Endodermal cell (in vitro differentiated cells): ENCODE measurements at places on chromosomes 13 and 19. TPM values are rescaled to one million over a fixed set of nuclear protein-coding genes. Genes with fewer than 3 reads are reported as not detected.

The WASF3 gene
- total RNA-seq: 32.6 to 38.0 TPM (median 34.1 TPM) in 3 replicates

The KLK10 gene
- 0.63 to 0.91 TPM (median 0.80 TPM) in 3 replicates for total RNA-seq

The JUND gene
- 103 and 112 TPM in 2 replicates for total RNA-seq

The ZFP28 gene
- 6.3 and 6.8 TPM in 2 replicates for total RNA-seq

The TMEM59L gene
- total RNA-seq: 4.2 and 5.0 TPM in 2 replicates

The S1PR2 gene
- 16.4 to 28.0 TPM (median 19.3 TPM) in 3 replicates for total RNA-seq

The DLEU7 gene
- total RNA-seq: not detected in 3 replicates

The APLP1 gene
- total RNA-seq: 8.6 and 10.6 TPM in 2 replicates

The IGSF23 gene
- not detected in 3 replicates for total RNA-seq

The KASH5 gene
- 0.13 TPM in 1 of 2 replicates, not detected in the other for total RNA-seq

- no peak for DNase-seq
Measured at GRCh38 chr19:38401148-38401547, 1.7 kb upstream of the FAM98C start.

DNA sequence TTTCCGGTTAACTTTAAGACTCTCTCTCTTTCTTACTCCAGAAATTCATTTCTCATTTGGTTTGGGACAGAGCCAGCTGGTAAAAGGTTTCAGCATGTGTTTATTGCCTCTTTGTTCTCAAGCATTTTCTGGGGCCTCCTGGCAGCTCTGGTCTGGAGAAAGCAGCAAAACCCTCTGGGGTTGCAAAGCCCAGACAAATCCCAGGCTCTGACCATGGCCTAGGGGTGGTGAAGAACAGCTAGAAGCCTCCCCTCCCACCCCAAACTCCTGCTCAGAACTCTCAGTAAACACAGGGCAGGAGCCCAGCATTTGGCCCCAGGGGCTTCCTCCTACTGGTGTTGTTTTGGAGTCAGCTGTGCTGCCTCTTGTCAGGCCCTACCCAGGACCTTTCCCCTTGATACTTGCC, 124.2 kb upstream of the SERP2 start:
- no peak for DNase-seq

GRCh38 chr19:15354566-15355296, 22.4 kb upstream of the BRD4 start:
- DNase-seq: no peak

GRCh38 chr13:73556902-73557301, 498.1 kb downstream of the KLF5 start:
- DNase-seq: no peak

DNA sequence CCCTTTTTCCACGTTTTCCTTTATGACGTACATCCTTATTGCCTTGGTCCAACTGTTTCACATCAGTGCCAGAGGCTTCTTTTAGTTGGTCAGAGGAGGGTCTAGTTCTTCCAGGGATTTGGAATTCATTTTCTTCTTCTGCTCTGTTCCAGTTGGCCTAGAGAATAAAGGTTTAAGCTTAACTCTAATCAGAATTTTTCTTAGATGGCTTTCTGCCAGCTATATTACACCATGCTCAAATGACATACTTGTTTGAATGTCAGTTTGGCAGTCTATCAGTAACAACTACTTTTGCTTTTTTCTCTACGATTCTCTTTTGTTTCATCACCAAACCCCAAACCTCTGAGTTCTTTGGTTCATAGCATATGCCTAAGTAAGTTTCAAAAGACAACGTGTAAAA, 16.8 kb downstream of the SPART start:
- no peak for DNase-seq

DNA sequence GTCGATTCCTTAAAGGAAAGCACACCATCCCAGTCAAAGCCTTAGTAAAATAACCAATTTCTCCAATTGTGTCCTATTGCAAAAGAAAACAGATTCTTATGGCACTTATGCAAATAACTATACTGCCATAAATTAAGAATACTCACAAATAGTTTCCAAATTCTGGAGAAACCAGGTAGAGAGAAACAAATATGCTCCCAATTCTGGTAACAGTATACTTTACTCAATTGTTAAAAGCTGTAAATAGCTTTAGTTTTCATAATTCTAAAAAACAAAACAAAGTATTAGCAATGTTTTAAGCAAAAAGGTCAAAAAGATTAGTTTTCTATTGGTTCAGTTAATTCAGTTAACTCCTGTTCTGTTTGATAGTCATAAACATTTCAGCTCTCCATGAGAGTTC, 18.2 kb upstream of the UBAC2 start:
- DNase-seq: no peak

GRCh38 chr19:19214892-19215291, 3.1 kb downstream of the NCAN start:
- DNase-seq: peak; percentile 98

DNA sequence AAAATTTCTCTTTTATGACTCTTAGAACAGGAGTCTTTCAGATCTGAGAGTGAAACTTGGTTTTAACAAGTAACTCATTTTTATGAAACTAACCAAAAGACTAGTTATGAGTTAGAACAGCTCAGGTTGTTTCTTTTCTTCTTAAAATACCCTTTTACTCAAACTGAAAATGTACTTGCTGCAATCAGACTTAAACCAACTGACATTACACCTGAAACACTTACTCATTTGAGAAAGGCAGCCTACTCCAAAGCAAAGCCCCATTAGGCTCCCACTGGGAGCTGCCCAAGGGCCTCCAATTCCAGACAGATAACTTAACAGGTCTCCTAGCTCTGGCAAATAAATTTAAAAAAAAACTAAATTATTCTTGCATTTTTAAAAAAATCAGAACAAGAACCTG, 3.6 kb downstream of the FOXO1 start:
- DNase-seq: peak; percentile 73

DNA sequence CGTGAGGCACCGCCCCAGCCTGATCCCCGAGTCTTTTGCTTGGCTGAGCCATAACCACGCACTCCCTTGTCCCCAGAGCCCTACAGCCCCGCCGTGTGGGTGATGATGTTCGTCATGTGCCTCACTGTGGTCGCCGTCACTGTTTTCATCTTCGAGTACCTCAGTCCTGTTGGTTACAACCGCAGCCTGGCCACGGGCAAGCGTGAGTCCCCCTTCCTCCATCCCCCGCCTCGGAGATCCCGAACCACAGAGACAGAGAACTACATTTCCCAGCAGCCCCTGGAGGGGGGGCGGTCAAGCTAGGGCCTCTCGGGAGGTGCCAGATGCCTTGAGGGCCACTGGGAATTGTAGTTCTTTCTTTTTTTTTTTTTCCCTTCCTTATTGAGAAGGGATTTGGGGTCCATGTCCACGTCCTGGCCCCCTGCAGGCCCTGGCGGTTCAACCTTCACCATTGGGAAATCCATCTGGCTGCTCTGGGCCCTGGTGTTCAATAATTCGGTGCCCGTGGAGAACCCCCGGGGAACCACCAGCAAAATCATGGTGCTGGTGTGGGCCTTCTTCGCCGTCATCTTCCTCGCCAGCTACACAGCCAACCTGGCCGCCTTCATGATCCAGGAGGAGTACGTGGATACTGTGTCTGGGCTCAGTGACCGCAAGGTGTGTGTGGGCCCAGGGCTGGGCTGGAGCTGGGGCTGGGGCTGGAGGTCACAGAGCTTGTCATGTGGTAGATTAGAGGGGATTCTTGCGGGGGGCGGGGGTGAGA, 25.9 kb downstream of the GRIN2D start:
- DNase-seq: peak; percentile 90

DNA sequence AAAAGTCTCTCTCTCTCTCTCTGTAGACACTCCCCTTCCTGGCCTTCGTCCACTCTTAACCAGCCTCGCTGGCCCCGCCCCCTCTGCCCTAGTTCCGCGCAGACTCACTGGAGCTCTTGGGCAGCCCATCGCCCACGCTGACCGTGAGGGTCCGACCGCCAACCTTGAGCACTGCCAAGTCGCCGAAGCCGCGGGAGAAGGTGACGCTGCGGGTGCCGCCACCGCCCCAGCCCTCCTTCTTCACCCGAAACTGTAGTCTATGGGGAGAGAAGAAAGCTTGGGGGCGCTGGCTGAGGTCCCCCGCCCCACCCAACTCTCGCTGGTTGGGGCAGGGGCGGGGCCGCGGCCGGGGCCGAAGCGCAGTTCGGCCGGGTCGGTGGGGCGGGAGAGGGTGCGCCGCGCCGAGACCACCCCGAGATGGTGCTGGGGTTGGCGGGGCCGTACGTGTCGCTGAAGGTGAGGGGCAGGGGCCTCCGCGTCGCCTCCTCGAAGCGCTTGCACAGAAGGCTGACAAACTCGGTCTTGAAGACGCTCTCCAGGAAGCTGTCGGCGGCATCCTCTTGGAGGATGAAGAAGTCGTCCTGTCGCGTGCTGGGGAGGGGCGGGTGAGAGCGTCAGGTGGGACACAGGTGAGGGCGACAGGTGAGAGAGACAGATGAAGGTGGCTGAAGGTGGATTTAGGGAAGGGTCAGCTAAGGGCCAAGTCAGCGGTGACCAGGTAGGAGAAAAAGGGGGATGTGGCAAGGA, 12.6 kb upstream of the ZNF414 start:
- peak; percentile 98 for DNase-seq

- no peak for DNase-seq
Measured at GRCh38 chr13:23386533-23386932, 47.0 kb downstream of the SACS start.

GRCh38 chr13:95352486-95352885, 51.2 kb upstream of the ABCC4 start:
- no peak for DNase-seq

DNA sequence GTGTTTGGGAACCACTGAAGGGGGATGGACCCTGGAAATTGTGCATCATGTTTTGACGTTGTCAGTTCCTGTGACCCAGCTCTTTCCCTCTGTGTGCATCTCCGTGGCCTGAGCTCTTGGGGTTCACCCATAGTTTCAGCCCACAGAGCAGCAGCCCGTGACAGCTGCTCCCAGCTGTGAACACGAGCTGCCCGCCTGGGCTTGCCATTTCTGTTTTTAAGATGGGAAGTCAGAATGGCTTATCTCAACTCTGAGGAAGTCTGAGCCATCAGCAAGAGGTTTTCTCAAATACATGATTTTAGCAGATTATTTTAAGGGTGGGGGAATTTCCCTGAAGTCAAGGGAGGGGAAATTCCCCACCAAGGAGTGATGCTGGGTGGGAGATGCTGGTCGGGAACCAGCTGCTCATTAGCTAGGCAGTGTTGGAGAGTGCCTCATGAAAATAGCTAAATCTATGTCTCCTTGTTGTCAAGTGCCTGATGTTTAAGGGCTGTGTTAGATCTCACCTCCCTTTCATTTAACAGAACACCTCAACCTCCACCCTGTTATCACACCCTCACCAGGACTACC, 34.8 kb upstream of the C1QTNF9 start:
- DNase-seq: peak; percentile 25

DNA sequence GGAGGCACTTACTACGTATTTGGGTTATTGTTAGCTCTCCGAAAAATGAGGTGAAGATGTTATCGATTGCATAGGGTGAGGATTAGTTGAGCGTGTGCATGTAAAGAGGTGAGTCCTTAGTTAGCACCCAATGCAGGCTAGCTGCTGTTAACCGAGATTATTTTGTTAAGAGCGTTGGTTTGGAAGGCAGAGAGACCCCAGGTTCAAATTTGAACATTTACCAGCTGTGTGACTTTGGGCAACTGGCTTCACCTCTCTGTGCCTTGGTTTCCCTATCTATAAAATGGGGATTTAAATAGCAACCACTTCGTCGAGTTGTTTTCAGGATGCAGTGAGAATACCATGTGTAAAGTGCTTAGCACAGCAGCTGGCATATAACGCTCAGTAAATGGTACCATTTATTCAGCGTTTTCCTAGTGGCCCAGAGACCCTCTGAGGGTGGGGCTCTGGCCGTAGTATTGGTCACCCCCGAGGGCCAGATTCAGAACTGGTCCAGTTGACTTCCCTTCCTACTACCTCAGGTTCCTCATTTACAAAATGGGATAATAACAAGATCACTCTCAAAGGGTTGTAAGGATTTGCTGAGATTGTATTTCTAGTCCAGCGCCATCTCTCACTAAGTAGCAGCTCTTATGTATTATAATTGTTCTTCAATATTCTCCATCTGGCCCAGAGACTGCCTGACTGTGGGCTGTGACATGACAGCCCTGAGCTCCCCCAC, 887 bp downstream of the SIPA1L3 start:
- no peak for DNase-seq
